ENCODE measurements at places on chromosomes 5 and 9.

- DNase-seq: no peak
These were observed 44.1 kb downstream of the ANGPTL2 start for GRCh38 chr9:127078336-127078735.

- DNase-seq: no peak
These were observed 470.5 kb downstream of the PDE4D start for GRCh38 chr5:59423021-59423420.

DNA sequence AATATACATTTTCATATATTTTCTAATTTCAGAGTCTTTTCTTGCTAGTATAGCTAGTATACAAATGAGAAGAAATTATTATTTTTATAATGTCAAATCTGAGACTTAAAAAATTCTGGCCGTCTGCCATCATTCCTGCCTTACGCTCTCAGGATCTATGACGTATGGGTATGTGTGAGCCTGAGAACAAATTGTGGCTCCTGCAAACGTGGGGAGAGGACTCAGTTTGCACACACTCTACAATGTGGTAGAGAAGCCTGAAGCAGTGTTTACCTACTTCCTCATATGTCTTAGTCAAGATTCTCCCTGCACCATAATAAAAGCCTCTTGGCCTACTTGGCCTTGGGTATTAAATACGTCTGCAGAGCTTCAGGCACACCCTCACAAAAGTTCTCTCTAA, 825.4 kb downstream of the SEMA5A start:
- DNase-seq: no peak

DNA sequence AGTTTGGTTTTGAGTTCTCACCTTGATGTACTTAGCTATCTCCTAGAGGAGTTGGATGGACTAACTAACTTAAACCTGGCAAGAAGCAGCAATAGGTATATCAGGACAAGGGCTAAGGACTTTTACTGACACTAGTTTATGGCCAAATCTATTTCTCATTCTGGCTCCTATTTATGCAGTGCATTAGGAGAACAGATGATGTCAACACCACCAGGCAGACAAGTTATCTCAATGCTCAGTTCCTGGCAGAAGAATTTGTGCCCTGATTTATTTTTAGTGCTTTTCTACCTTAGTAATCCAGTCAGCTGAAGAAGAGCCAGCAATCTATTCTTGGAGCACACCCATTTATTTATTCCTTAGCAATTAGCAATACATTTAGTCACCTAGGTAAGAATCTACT, 30.7 kb upstream of the MYOT start:
- DNase-seq: no peak

DNA sequence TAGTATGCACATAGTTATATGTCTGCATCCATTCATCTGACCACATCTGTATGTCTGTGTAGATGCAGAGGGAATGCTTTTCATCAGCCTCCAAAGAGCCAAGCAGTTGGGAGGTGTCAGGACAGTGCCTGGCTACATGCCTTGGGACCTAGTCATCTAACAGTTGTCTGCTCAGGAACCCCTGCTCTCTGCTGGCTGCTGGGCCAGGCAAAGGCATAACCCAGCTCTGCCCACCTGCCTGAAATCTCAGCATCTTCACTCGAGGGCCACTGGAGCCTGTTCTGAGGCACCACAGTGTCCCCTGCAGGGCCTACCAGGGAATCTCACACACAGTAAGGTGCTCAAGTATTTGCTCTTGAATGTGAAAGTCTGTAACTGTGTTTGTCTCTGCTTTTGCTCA, 3.7 kb downstream of the C9orf50 start:
- DNase-seq: no peak

- no peak for DNase-seq
These were observed 365.1 kb upstream of the PRR16 start for GRCh38 chr5:120098902-120099535.

GRCh38 chr9:83047839-83048775, 14.8 kb downstream of the RASEF start:
- no peak for DNase-seq

- no peak for DNase-seq
These were observed 73.7 kb downstream of the UBE2QL1 start for GRCh38 chr5:6522331-6522730.

GRCh38 chr5:172052450-172053236, 46.2 kb upstream of the FBXW11 start:
- DNase-seq: peak; percentile 50

DNA sequence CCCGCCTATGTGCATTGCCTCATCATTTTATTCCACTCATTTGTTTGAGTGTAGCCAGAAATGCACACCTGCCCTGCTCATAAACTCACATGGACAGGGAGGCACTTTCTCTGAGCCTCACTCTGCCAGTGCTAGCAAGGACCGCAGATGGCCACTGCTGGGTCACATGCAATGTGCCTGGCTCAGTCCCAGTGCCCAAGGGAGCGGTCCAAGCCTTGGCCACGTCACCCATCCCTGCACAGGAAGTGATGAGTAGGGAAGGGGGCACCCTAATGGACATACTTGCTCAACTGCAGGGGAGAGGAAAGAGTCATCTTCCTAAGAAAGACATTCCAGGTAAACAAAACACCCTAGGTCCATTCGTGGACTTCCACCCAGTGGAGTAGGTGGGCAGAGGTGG, 630.9 kb downstream of the IRX1 start:
- no peak for DNase-seq

GRCh38 chr5:14237317-14238086, 94.4 kb downstream of the TRIO start:
- no peak for DNase-seq

GRCh38 chr5:40386289-40386688, 293.4 kb upstream of the PTGER4 start:
- DNase-seq: peak; percentile 2

GRCh38 chr9:122332083-122332482, 38.7 kb upstream of the PTGS1 start:
- peak; percentile 99 for DNase-seq

- DNase-seq: peak; percentile 29
These were observed 48.8 kb downstream of the FANCC start for GRCh38 chr9:95268681-95269080.

GRCh38 chr9:136219276-136219675, 14.3 kb upstream of the LHX3 start:
- DNase-seq: no peak

- DNase-seq: no peak
These were observed 54.3 kb downstream of the TMEM215 start for GRCh38 chr9:32837551-32838058.

DNA sequence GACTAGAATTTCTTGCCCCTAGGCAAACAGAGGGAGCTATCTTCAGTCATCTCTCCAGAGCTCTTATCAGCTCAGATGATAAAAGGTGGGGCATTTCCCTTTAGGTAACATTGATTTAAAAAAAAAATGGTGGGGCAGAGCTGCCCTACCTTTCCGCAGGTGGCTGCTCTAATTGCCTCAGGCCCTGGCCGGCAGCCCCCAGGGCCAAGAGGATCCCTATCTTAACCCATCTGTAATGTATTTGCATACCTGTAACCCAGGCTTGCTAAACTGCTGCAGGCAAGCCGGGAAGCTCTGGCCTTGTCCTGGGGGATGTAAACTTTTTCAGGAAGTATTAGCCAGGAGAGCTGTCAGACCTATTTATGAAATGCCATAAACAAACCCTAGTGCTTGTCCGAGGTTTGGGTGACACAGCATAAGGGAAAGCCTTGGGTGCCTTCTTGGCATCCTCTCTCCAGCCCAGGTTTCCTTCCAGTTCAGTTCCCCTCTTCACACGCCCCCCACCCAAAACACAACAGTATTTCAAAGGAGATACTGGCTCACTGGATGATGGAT, 20.9 kb upstream of the ZSWIM6 start:
- no peak for DNase-seq

DNA sequence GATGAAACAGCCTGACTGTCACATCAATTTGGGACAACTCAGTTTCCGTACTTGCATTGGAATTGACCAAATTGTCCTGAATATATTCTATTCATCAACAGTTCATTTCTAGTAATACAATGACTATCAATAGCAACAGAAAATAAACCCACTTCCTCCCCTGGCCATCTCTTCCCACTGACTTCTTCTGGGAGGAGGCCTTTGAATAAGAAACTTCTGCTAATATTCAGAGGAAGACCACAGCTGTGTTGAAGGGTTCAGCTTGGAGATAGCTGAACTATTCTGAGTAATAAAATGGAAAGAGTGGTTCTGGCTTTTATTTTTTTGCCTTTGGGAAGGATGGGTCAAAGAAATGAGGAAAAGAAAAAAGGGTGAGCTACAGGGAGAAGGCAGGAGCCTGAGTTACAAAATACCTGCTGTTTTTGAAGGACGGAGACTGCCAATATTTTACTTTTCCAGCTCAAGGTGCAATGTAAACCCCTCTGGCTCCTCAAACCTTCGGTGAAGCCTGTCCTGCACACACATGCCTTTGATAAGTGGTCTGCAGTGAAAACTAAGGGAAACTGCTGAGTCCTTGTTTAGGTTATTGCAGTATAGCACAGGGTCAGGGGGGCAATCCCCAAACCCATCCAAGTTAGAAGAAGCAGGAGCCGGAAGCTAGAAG, 29.9 kb downstream of the FYB1 start:
- DNase-seq: peak; percentile 43

DNA sequence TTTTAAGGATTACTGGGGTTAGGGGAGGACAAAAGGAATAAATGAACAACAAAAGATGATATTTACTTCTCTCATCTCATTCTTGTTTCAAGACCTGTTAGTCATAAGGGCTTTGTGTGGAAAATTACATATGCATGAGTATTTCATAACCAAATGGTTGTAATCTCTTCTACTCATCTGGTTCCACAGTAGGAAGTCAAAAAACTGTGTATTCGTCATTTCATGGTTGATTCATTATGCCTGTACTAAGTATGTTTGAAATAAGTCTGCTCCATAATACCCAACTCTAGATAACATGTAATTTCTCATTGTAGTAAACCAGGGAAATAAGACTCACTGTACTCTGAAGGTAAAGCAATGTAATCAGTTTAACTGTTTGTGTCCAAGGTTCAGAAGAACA, 212.9 kb downstream of the ARRDC3 start:
- peak; percentile 7 for DNase-seq

DNA sequence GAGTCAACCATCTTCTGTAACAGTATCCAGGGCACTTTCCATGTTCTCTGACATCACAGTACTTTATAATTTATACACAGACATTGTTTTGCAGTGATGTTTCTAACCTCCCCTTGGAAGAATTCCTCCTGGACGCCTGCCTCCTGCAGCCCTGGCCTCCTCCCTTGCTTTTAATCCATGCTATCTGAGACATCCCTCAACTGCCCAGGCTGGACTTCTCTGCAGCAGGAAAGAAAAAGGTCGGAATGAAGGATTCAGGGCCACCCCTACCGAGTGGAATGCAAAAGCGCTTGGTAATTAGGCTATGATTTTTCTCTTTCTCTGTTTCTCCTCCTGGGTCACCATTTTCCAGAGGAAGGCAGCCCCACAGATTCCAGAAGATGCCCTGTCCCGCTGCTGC, 47.0 kb upstream of the SHC3 start:
- DNase-seq: no peak

- no peak for DNase-seq
These were observed 178.7 kb downstream of the NDUFS4 start for GRCh38 chr5:53739111-53739510.

GRCh38 chr5:160929360-160929759, 77.3 kb upstream of the ATP10B start:
- no peak for DNase-seq

DNA sequence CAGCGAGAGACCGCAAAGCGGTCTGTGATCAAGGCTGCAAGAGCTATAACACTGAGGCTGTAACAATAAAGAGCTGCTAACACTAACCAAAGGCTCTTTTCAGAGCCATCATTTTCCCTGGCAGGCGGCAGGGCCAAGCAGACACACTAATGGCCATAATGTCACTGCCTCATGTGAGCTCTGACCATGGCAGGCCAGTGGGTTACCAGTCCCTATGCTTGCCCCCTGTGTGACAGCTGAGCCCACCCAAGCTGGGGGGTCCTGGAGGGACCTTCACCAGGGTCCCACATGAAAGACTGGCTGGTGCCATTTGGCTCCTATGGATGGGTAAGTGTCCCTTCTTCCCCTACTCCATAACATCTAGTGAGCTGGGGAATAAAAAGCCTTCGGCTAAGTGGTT, 29.6 kb upstream of the TESK1 start:
- DNase-seq: no peak

GRCh38 chr9:123556464-123557435, 200.8 kb downstream of the CRB2 start:
- DNase-seq: no peak

- no peak for DNase-seq
These were observed 117.4 kb upstream of the RORB start for GRCh38 chr9:74379718-74380117.

GRCh38 chr5:9686216-9686615, 56.1 kb upstream of the TAS2R1 start:
- no peak for DNase-seq

GRCh38 chr5:150438873-150439546, 10.5 kb downstream of the RPS14 start:
- peak; percentile 36 for DNase-seq

DNA sequence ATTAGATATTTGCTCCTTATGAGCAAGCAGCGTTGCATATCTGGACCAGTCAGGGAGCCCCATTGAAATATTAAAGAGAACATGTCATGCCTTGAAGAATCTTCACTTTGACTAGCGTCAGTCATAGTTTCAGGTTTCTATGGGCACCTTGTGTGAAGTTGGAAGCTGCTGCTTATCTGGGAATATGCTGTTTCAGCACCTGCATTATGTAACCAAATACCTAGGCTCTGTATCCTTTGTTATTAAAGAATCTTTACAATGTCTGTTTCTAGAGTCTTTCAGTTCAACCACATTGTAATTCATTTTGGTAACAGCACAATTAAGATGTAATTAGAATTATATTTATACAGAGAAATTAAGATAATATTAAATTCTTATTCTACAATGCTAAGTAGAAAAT, 818.8 kb upstream of the TYRP1 start:
- DNase-seq: no peak

GRCh38 chr9:126303488-126303887, 23.1 kb upstream of the MVB12B start:
- DNase-seq: no peak

GRCh38 chr5:102523541-102524175, 24.9 kb upstream of the SLCO6A1 start:
- no peak for DNase-seq

DNA sequence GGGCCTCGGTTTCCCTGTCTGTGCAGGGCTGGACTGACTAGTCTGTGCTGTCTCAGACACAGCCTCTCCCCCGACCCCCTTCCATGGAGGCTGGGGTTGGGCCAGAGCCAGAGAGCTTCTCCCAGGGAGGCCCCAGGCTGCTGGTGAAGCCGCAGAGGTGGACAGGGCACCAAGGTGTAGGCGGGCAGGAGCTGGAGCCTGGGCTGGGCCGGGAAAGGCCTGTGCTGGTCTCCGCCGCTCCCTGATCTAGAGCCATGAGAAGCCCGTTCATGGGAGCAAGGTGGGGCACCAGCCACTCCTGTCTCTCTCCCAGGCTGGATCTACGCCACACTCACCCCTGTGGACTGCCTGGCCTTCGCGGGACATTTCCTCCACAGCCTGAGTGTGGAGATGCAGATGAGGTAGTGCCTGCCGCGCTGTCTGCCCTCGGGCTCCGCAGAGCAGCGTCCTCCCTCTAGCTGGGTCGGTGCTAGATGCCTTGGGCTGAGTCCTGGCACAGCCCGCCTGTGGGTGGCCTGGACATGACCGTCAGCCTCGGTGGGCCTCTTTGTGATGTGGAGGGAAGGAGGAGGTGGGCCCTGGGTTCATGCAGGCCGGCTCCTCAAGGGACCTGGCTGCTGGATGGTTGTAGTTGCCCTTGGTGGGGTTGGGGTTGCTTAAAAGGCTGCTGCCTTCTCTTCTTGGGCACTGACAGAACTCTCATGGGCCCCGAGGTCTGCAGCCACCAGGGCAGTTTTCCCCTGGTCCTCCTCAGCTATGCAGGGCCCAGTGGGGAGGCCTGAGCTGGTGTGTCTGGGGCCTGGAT, 79.4 kb downstream of the PHF2 start:
- DNase-seq: no peak
